ENCODE measurements at places on chromosomes 6 and 20.

- DNase-seq, result no peak
These were observed 34.8 kb downstream of the HFE start for GRCh38 chr6:26122005-26122388.

DNA sequence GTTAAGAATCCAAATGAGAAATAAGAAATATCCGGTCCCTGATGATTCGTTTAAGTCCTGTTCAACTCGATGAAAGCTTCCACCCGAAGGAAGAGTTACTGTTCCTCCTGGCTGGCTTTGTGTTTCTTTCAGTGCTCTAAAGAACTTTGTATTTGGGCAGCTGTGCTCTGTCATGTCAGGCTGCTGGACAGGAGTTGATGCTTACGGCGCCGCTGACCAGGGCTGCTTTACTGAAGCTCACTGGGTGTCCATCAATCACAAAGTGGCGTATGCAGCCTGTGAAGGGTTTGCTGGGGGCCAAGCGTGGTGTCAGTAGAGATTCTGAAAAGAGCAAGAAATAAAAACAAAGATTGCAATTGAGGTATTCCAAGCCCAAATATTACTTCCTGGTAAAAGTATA, 21.9 kb downstream of the FAM229B start:
- no peak for DNase-seq

- no peak for DNase-seq
These were observed 50.3 kb downstream of the PRR18 start for GRCh38 chr6:166257911-166258318.

- DNase-seq, result no peak
These were observed 147.9 kb downstream of the HAO1 start for GRCh38 chr20:7792150-7792869.

- DNase-seq, result no peak
These were observed 5.5 kb downstream of the TTBK1 start for GRCh38 chr6:43248791-43249190.

GRCh38 chr20:60816901-60817300, 435.2 kb upstream of the CDH4 start:
- DNase-seq, result no peak

GRCh38 chr6:117118490-117118889, 146.9 kb upstream of the VGLL2 start:
- DNase-seq, result no peak

- DNase-seq, result no peak
These were observed 8.0 kb upstream of the TSHZ2 start for GRCh38 chr20:52964131-52964530.

DNA sequence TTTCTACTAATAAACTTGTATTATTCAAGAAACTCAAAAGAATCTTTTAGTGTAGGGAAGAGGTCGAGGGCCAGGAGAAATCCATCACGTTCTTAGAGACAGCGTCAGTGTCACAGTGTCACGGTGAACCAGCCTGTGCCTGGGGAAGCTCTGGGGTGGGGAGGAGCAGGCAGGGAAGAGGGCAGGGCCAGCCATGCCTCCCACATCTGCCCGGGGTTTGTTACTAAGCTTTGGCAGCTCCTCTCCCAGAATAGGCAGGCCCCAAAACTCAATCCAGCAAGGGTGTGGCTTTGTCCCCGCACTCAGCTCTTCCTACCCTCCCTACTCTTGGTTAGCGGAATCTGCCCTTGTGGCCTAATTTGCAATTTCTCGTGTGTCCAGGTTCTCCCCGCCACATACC, 72.9 kb downstream of the TCP11 start:
- no peak for DNase-seq

GRCh38 chr6:2746557-2747061, 4.1 kb downstream of the MYLK4 start:
- no peak for DNase-seq

DNA sequence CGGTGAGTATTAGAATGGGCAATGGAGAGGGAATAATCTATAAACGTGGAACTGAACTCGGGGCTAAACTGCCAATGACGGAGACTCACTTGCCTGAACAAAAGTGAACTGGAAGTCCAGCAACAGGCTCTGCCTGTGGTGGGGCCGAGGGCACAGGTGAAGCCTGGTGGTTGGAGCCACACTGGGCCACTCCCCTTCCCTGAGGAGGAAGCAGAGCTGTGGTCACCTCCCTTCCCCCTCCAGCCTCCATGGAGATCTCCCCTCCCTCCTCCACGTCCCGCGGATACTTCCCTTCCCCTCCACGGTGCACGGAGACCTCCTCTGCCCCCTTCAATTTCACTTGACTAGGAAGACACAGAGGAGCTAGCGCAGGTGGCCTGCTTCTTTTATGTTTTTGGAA, 14.7 kb upstream of the DSP start:
- DNase-seq, result no peak

DNA sequence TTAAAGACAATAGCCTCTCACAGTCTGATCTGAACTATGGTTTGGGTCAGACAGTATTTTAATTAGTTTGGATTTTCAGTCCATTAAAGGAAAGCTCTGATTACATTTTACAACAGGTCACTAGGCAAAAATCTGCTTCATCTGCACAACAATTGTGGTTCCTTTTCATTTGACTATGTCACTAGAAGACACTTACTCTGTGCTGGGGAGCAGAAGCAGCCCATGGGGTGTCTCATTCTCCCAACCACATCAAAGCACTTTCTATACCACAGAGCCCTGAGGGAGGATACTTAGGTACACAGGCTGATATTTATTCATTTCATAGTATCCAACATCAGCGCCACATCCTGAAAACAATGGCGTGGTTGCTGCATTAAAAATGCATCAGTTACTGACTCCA, 36.6 kb upstream of the HDAC2 start:
- no peak for DNase-seq

DNA sequence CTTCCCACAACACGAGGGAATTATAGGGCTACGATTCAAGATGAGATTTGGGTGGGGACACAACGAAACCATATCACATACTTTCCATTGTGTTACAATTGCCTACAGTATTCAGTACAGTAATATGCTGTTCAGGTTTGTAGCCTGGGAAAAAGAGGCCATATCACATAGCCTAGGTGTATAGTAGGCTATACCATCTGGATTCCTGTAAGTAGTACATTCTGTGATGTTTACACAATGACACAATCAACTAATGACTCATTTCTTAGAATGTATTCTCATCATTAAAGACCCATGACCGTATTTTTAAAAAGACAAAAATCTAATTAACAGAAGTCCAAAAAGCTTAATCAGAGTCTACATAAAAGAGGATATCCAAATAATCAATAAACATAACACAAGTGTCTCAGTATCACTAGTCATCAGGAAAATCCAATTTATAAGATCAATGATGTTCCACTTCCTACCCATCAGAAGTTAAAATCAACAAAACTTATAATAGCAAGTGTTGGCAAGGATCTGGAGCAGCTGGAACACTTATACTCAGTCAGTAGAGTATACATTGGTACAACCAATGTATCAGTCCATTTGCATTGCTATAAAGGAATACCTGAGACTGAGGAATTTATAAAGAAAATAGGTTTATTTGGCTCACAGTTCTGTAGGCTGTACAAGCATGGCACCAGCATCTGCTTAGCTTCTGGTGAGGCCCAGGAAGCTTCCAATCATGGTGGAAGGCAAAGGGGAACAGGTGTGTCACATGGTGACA, 215.9 kb downstream of the CLVS2 start:
- no peak for DNase-seq

DNA sequence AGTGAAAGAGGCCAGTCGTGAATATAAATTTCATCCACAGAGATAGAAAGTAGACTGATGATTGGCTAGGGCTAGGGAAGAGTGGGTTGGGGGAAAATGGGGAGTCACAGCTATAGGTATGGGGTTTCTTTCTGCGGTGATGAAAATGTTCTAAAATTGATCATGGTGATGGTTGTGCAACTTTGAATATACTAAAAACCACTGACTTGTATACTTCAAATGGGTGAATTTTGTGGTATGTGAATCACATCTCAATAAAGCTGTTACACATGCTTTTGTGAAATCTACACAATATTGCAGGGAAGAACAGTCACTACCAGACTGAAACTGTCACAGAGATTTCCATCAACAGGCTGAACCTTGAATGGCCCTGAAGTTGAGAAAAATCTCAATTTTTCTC, 61.5 kb downstream of the LYRM4 start:
- DNase-seq, result no peak

DNA sequence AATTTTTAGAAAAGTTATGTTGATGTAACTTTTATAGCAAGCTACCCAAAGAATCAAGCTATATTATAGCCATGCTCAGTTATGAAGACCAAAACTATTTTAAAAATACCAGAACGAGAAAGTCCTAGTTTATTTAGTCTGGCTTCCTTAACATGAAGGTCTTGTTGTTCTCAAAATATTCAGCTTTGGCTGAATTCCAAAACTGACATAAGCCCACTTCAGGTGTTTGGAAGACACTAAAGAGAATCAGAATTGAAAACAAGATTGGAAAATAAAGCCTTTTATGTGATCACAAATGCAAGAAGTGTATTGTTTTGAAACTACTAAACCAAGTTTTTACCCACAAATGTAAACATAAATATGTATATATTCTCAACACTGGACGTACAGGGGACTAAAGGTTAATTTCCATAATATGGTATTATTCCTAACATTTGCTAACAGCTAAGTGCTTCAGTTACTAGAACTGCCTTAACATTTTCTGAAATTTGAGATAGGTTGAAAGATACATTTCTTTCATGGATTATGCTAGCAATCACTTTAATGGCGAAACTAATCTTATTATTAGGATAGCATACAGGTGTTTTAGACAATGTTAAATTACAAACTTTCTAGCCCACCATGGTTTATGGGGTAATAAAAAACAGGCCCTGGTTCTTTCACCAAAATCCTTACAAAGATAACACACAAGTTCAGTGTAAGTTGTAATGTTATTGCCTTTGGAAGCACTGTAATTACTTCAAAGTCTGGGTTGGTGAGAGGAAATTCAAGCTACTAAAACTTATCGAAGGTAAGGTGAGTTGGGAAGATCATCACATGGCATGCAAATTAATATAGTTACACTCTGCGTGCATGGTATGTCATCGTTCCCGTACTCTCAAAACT, 1.6 kb downstream of the MAP3K5 start:
- DNase-seq, result no peak

GRCh38 chr6:71324194-71324785, 35.7 kb downstream of the OGFRL1 start:
- DNase-seq, result no peak

DNA sequence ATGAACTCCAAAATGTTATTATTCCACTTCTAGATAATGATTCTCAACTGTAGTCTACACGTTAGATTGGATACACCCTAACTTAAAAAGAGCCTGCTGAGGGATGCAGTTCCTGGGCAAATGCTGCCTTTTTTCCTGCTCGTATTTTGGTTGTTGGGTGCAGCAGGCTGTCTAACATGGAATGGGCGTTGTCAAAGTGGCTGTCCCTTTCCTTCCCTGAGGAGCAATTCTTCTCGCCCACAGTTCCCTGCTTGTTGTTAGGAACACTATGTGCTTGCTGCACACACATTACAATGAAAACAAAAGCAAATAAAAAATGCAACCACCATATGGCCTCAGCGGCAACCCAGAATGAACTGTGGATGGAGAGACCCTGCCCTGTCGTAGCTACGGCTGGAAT, 1.7 kb upstream of the ADGRF5 start:
- DNase-seq, result no peak

GRCh38 chr20:35662551-35662950, 2.1 kb downstream of the CPNE1 start:
- no peak for DNase-seq

DNA sequence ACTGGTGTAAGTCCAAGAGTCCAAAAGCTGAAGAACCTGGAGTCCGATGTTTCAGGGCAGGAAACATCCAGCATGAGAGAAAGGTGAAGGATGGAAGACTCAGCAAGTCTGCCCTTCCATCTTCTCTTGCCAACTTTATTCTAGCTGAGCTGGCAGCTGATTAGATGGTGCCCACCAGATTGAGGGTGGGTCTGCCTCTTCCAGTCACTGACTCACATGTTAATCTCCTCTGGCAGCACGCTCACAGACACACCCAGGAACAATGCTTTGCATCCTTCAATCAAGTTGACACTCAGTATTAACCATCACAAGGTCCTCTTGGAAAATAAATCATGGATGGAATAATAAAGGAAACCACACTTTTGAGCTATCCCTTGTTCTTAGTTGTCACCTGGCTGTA, 121.2 kb downstream of the MAP3K7 start:
- no peak for DNase-seq

Data from ACHN (cell line).